ENCODE measurements at places on chromosomes 12 and 14. TPM values are rescaled to one million over a fixed set of nuclear protein-coding genes. Genes with fewer than 3 reads are reported as not detected.

- H3K27ac ChIP-seq = no peak overlapping the region
- no peak for DNase-seq
- H3K36me3 ChIP-seq = no peaks in the 10 kb centered on the region
- no peaks in the 10 kb centered on the region for H3K4me1 ChIP-seq
These were observed 87.3 kb downstream of the TTC7B start for GRCh38 chr14:90728951-90729350.

- no peak for DNase-seq
- no peak overlapping the region for H3K27ac ChIP-seq
- no peaks in the 10 kb centered on the region for H3K27me3 ChIP-seq
- no peak overlapping the region for H3K4me3 ChIP-seq
- H3K36me3 ChIP-seq = no peaks in the 10 kb centered on the region
These were observed 416.2 kb downstream of the EGLN3 start for GRCh38 chr14:33534632-33535031.

DNA sequence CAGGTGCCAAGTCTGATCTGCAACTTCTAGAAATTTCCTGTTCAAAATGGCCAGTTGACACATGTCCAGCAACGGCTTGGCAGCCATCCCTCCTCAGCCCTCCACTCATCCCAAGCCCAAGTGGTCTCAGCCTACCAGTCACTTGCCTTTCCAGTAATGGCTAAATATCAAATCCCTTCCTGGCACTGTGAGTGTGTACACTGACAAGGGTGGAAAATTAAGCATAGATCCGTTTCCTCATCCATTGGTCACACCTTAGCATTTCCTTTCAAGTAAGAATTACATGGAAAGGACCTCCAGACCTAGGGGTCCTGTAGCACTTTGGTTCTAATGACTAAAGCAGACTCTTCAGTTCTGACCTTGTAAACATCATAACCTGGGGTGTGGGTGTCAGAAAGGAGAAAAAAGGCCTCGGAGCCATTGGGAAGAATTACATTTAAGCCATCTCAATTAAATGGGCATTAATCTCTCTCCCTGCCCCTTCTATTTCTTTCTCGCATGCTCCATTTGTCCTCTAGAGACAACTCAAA, 15.4 kb downstream of the LLPH start:
- H3K36me3 ChIP-seq = no peaks in the 10 kb centered on the region
- no peaks in the 10 kb centered on the region for H3K27me3 ChIP-seq
- H3K4me3 ChIP-seq = no peak overlapping the region

GRCh38 chr14:66239589-66239988, 246.6 kb upstream of the CCDC196 start:
- no peaks in the 10 kb centered on the region for H3K27me3 ChIP-seq
- H3K4me1 ChIP-seq = no peaks in the 10 kb centered on the region
- H3K36me3 ChIP-seq = no peaks in the 10 kb centered on the region

DNA sequence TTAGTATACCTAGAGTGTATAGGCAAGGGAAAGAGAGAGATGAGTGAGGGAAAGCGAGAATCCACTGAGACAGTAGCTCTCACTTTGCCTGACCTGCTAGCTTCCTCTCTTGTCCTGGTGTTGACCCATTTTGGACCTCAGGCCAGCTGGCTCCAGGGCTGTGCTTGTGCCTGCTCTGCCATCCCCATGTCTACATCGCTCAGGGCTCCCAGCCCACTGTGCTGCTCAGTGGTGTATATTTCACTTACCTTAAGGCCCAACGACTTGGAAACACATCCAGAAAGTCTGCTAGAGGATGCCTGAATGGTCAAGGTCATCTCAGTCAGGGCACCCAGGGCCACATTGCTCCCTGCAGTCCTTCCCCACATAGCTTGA, 964 bp upstream of the SERPINA4 start:
- H3K27ac ChIP-seq = no peak overlapping the region
- DNase-seq = peak; percentile 6
- no peaks in the 10 kb centered on the region for H3K4me1 ChIP-seq
- no peaks in the 10 kb centered on the region for H3K27me3 ChIP-seq
- no peak overlapping the region for H3K4me3 ChIP-seq

- no peaks in the 10 kb centered on the region for H3K27me3 ChIP-seq
- no peak overlapping the region for H3K27ac ChIP-seq
- no peak for DNase-seq
- no peak overlapping the region for H3K4me3 ChIP-seq
These were observed 4.2 kb downstream of the SLC15A4 start for GRCh38 chr12:128819293-128820144.

GRCh38 chr12:120851944-120852343, 52.2 kb downstream of the SPPL3 start:
- H3K36me3 ChIP-seq = no peaks in the 10 kb centered on the region
- H3K27me3 ChIP-seq = no peaks in the 10 kb centered on the region
- H3K4me3 ChIP-seq = no peak overlapping the region
- no peak overlapping the region for H3K27ac ChIP-seq

GRCh38 chr12:116080415-116080814, 197.1 kb downstream of the MED13L start:
- no peak for DNase-seq
- no peak overlapping the region for H3K4me3 ChIP-seq
- H3K4me1 ChIP-seq = no peaks in the 10 kb centered on the region
- no peaks in the 10 kb centered on the region for H3K27me3 ChIP-seq

DNA sequence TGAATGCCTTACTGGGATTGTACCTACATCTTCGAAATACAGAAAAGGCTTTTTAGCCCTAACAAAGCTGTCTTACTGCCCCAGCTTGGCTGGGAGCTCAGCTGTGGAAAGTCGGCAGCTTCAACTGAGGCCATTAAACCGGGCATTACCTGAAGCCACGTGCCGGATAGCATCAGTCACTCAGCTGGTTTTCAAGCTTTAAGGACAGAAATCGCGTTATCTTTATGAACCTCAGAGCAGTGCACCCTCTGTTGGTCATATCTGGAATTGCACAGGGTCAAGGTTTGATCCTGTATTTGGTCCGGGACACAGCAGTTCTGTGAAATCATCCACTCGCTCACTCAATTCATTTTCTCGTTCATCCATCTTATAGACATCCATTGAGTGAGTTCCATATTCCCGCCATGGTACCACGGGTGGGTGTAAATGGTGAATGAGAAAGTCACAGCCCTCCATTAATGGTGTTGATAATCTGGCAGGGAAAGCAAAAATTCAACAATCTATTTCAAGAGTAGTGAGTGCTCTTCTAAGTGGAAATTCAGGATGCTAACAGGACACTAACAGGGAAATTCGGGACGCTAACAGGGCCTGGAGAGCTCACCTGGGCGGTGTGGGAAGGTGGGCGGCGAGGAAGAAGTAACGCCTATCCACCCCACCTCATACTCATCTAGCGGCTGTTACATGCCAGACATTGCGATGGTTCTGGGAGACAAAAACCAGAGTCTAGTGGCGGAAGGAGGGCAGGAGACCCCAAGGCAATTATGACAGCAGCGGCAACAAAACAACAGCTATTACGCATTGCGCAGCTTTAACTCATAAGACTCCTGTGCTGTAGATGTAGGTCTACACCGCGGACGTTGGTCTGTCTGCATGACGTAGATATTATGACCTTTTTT, 60.6 kb upstream of the TCL1A start:
- DNase-seq = peak; percentile 56
- no peak overlapping the region for H3K27ac ChIP-seq
- no peak overlapping the region for H3K4me3 ChIP-seq
- no peaks in the 10 kb centered on the region for H3K4me1 ChIP-seq
- H3K27me3 ChIP-seq = no peaks in the 10 kb centered on the region

DNA sequence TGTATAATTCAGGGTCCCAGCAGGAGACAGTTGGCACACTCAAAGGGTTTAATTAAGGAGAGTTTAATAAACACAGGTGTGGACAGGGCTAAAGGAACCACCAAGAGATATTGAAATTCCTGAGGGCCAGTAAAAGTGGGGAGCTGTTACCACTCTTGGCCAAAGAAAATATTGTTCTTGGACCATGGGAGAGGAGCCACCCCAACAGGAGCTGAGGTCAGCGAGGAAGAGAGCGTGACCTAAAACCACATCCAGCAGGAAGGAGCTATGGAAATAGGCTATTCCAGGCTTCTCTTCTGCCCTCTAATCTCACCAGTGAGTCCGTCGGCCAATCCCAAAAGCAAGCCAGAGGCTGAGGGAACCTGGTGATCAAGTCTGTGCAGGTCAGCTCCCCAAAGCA, 390.8 kb downstream of the MED13L start:
- DNase-seq = no peak
- no peak overlapping the region for H3K4me3 ChIP-seq
- no peaks in the 10 kb centered on the region for H3K4me1 ChIP-seq
- H3K27me3 ChIP-seq = no peaks in the 10 kb centered on the region
- no peak overlapping the region for H3K27ac ChIP-seq

- no peak overlapping the region for H3K27ac ChIP-seq
- H3K4me1 ChIP-seq = no peaks in the 10 kb centered on the region
- no peak for DNase-seq
- no peaks in the 10 kb centered on the region for H3K27me3 ChIP-seq
- no peaks in the 10 kb centered on the region for H3K36me3 ChIP-seq
These were observed 102.2 kb downstream of the ERC1 start for GRCh38 chr12:1093166-1093751.

DNA sequence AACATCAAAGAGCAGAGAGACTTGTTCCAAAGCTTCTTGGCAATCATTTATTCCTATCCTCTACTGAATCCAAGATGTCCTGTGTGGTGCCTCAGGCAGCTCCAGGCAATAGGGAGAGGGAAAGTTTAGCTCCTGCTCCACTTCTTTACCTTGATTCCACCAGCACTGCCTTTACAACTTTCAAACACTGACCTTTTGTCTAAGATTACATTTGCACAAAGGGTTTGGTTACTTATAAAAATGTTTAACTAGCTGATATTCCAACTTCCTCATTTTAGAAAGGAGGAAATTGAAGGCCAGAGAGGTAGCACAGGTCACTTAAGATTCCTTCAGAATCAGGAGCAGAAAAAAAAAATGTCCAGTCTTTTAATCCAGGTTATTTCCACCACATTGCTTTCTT, 192.7 kb downstream of the BTG1 start:
- H3K4me3 ChIP-seq = no peak overlapping the region
- H3K4me1 ChIP-seq = no peaks in the 10 kb centered on the region
- H3K36me3 ChIP-seq = no peaks in the 10 kb centered on the region
- H3K27ac ChIP-seq = no peak overlapping the region
- DNase-seq = no peak

GRCh38 chr14:77071938-77072388, 26.1 kb upstream of the CIPC start:
- DNase-seq = peak; percentile 13
- H3K4me1 ChIP-seq = peaks cover 18% of the 10 kb centered on the region
- H3K27me3 ChIP-seq = no peaks in the 10 kb centered on the region
- no peak overlapping the region for H3K4me3 ChIP-seq

Gene SNRNP35
- 23.6 TPM for total RNA-seq

Gene TOMM20L
- not detected for total RNA-seq

Gene SRGAP1
- total RNA-seq = 13.5 TPM
